ENCODE measurements at places on chromosomes 13 and 19.

DNA sequence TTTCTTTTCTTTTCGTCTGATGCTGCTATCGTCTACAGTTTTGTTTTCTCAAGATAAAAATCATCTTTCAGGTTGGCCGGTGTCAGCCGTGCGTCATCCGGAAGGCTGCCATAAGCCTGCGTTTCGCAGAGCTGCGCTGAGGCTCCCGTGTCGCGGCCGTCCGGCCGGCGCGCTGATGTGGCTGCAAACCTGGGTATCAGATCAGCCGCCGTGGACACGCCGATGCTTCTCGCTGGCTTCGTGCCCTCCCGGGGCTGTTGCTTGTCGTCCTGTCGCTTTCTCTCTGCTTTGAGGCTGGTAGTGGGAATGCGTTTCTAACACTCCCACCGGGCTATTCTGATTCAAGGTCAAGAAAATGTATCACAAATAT, 45.9 kb upstream of the TFDP1 start:
- DNase-seq, result no peak

DNA sequence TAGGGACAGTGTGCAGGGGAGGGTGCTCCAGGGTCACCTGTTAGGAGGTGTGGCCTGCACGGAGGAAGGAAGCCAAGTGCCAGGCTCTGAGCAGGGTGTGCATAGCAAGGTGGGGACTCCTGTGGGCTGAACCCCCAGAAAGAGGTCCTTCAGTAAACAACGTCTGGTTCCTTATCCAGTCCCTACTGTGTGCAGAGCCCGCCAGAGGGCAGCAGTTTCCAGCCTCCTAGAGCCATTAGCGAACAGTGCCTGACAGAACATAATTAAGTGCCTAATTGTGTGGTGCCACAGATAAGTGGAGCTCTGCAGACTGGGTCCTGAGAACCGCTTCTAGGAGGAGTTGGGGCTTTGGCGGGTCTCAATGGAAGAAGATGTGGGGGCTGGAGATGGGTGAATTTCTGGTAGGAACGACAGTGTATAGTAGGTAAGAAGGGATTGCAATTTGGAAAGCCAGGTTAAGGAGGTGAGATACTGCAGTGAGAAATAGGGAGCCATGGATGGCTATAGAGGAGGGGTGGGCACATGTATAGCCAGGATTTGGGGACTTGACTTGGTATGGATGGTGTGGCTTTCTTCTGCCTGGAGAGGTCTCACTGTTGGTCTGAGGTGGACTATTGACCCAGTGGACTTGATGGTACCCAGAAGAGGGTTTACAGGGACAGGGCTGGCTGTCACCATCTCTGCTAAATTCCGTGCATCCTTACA, 323.1 kb downstream of the ZNF536 start:
- no peak for DNase-seq

DNA sequence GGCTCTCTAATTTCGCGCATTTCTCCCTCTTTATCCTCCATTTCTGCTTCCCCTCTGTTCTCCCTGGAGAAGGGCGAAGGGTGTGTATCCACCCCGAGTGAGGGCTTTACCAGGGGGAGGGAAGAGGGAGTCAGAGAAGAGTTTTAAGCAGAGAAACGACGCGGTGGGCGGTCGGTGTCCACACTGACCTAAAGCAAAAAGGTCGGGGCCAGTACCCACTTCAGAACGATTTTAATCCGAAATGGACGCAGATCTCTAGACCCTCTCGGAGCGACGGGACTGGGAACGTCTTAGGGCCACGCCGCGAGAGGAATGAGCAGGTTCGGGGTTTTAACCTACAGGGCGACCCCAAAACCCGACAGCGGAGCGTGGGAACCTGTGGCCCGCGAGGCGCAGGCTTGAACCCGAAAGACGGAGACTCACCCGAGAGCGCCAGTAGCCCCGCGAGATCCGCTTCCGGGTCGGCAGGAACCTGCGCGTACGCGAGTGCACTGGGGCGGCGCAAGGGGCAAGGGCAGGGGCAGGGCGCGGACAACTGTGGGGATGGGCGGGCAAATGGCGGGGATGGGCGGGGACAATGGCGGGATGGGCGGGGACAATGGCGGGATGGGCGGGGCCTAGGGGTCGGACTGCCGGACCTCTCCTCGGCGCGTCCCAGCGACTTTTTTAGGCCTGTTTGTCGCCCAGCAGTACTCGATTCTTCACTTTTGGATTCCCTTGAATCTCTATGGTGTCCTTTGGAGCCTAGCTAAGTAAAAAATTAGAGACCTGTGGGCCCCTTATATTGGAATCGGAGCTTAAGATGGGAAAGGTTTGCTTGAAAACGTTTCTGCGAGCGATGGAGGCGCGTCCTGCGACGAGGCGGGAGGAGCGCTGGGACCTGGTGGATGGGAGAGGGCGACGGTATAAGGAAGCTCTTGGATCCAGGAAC, at the start of gene ZNF677:
Gene ZNF677 (minus strand): TSS at position 463 of the 931 bp plus-strand sequence. CDS start 3,323 bp downstream, outside the sequence.
- peak; percentile 80 for DNase-seq

GRCh38 chr13:40457929-40458719, 208.3 kb downstream of the FOXO1 start:
- DNase-seq, result no peak

- DNase-seq, result no peak
Observed at GRCh38 chr13:26382366-26382765, 128.4 kb downstream of the CDK8 start.

GRCh38 chr19:21680671-21681070, 86.7 kb downstream of the ZNF100 start:
- DNase-seq, result no peak

- DNase-seq, result no peak
Observed at GRCh38 chr13:98697791-98698190, 54.7 kb downstream of the SLC15A1 start.

DNA sequence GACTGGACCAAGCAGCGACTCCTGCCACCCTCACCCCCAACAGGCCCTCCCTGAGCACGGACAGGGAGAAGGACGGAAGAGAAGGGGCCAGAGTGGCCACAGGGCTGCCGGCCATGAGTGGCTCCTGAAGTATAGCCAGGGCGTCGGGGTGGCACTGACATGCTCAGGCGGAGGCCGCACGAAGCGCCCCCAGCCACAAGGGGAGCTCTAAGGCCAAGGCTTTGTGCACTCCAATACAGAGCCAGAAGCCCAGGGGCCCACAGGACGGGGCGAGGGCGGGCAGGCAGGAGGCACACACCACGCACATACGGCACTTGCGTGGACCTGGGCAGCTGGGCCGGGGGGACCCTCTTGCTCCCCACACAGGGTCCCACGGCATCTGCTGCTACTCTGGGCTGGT, 52.0 kb downstream of the KLF2 start:
- no peak for DNase-seq

DNA sequence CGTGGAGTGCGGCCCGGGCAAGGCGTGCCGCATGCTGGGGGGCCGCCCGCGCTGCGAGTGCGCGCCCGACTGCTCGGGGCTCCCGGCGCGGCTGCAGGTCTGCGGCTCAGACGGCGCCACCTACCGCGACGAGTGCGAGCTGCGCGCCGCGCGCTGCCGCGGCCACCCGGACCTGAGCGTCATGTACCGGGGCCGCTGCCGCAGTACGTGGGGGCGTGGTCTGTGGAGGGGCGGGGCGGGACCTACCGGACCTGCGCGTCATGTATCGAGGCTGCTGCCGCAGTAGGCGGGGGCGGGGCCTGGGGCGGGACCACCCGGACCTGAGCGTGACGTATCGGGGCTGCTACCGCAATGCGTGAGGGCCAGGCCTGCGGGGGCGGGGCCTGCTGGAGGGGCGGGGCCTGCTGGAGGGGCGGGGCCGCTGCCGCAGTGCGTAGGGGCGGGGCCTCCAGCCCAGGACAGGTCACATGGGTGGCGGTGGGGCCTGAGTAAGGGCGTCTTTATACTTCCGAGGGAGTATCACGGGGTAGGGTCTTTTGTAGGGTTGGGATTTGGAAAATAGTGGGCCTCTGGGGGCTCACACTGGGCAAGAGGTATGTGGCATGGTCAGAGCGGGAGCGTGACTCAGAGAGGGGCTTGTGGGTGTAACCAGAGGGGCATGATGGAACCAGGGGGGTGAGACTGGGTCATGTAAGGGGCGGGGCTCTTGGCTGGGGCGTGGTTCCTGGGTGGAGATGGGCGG, 4.3 kb downstream of the FSTL3 start:
- DNase-seq, result peak; percentile 100

DNA sequence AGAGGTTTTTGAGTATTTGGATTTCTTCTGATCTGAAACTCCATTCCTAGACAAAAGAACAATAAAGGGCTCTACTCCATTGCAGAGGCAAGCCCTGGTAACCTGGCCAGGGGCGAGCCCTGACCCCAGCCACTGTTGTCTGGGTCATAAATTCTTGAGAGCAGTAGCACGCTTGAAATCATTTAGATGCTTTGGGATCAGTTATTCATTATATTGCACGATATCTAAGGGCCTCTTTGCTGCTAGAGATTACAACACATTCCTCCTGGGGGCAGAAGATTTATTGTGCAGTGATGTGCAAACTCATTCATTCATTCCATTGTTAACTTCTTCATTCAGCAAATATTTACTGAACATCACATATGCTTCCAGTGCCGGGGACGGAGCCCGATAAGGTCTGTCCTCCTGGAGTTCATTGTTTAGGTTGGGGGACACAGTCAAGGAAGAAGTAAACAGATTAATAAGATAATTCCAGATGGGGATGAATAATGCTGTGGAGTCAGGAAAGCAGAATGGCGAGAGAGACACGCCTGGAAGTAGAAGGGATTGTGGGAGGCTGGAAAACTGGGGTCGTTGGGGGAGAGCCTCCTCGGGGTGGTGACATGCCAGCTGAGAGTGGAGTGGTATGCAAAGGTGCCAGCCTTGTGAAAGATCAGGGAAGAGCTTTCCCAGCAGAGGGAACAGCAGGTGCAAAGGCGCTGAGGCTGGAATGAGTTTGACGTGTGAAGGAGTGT, 34.9 kb downstream of the SIPA1L3 start:
- DNase-seq, result no peak

- peak; percentile 59 for DNase-seq
Observed at GRCh38 chr19:6393983-6394412, 1.0 kb upstream of the GTF2F1 start.

- no peak for DNase-seq
Observed at GRCh38 chr19:9705836-9706235, 30.9 kb upstream of the ZNF562 start.

- no peak for DNase-seq
Observed at GRCh38 chr13:71922194-71922593, 55.2 kb upstream of the DACH1 start.

- DNase-seq, result no peak
Observed at GRCh38 chr19:6167115-6167514, 31.6 kb downstream of the ACSBG2 start.

- no peak for DNase-seq
Observed at GRCh38 chr19:54684527-54684926, 21.7 kb downstream of the LILRB4 start.

- DNase-seq, result no peak
Observed at GRCh38 chr13:59906413-59907049, 257.2 kb downstream of the DIAPH3 start.

GRCh38 chr13:57673197-57673596, 41.7 kb downstream of the PCDH17 start:
- DNase-seq, result no peak

GRCh38 chr19:55465460-55466240, 1.1 kb upstream of the C19orf85 start:
- no peak for DNase-seq

DNA sequence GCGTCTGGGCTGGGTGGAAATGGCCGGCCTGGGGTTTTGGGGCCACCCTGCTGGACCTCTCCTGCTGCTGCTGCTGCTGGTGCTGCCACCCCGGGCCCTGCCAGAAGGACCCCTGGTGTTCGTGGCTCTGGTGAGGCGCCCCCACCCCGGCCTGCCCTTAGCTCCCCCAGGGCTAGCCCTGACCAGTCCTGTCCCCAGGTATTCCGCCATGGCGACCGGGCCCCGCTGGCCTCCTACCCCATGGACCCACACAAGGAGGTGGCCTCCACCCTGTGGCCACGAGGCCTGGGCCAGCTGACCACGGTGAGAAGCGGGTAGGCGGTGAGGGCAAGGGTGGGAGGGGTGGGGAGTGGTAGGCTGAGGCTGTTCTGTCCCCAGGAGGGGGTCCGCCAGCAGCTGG, at the start of gene ACP4:
Gene ACP4 (plus strand): TSS at position 20 of the 400 bp plus-strand sequence. CDS start 0 bp downstream, at position 20.
- DNase-seq, result no peak

- no peak for DNase-seq
Observed at GRCh38 chr13:83692800-83693199, 189.5 kb downstream of the SLITRK1 start.

DNA sequence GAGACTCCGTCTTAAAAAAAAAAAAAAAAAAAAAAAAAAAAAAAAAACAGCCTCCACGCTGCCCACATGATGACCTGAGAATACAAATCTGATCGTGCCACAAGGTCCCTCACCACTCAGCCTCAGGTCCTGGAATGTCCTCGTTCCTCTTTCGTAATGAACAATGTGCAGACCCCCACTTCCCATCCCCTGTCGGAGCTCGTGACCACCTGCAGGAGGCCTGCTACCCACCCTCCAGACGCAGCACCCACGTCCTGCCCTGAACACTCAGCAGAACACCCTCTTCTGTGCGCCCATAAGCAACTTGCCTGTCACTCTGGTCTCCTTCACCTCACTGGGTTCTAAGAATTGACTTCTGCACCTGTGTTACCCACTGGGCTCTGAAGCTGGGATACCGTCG, 166.4 kb downstream of the KATNAL1 start:
- DNase-seq, result no peak

- DNase-seq, result no peak
Observed at GRCh38 chr13:70253411-70253810, 145.2 kb upstream of the KLHL1 start.

DNA sequence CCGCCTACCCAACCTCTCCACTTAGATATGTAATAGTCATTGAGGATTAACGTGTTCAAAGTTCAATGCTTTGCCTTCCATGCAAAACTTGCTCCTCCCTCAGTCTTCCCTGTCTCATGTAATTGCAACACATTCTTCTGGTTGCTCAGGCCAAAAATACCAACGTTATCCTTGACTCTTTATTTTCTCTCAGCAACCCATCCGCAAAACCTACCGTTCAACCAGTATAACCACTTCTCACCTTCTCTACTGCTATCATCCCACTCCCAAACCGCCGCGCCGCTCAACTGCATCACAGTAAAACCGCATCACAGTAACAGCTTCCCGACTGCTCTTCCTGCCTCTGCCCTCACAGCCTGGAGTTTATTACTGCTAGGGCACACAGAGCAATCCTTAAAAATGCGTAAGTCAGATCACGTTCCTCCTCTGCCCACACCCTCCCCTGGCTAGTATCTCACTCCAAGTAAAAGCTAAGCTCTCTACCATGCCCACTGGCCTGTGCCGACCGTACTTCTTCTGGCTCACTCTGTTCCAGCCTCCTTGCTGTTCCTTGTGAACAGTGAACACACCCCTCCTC, 8.2 kb downstream of the MTIF3 start:
- DNase-seq, result peak; percentile 12

- no peak for DNase-seq
Observed at GRCh38 chr19:39631626-39632025, 24.1 kb upstream of the LGALS16 start.

DNA sequence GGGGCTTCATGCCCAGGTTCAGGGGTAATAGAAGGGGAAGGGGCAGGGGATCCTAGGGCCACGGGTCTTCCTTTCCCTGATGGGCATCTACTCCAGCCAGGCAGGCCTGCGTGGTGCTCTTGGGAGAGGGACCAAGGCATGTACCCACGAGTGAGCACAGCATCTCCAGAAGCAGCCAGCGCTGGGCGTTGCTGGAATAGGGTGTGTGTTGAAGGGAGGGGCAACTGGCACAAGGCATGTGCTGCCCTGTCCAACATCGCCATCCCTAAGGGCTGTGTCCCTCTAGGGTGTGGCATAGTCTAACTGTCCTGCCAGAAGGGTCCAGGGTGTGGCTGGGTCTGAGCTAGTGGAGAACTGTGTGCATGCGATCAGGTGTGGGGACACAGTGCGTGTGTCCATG, 2.9 kb downstream of the NOTCH3 start:
- no peak for DNase-seq
